ENCODE measurements at places on chromosomes 7 and 10.

DNA sequence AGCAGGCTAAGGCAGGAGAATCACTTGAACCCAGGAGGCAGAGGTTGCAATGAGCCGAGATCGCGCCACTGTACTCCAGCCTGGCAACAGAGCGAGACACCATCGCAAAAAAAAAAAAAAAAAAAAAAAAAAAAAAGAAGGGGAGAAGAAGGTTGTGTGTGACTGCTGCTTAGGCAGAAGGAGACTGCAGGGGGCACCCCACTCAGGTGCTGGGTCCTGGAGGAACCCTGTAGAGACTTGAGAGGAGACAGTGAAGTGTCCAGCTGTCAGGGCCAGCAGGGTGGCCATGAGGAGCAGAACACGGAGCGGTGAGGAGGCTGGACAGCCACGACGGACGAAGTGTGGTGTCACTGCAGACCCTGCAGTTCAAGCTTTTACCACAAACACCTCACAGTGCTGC lies 99.0 kb upstream of the NMT2 start:
- DNase-seq: no peak

DNA sequence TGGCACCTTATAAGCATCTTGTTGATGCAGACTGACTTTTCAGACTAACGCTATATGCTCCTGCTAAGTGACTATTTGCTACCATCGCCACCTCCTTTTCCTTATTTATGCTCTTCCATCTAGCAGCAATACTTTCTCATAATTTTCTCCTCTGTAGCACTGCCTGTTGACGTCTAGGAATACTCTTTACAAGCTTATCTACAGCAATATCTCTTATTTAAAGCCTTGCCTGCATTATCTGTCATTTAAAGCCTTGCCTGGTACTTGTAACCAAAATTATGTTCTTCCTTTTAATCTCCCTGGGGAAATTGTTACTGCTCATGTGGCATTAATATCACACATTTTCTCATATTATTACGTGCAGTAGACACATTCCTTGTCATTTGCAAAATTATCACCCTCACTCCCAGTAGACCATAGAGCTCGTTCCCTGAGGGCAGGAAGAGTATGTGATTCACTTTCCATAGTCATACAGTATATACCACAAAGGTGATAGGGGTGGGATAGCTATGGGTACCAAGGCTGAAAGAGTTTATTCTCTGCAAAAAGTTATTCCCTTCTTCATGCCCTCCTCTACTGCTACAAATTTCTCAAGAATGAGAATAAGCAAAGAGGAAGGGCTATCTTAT lies 359.7 kb upstream of the PCDH15 start:
- DNase-seq: no peak

GRCh38 chr7:111499027-111499426 lies 63.3 kb downstream of the IMMP2L start:
- no peak for DNase-seq

- no peak for DNase-seq
These were observed 12.2 kb downstream of the SEPHS1 start for GRCh38 chr10:13335881-13336280.

GRCh38 chr10:117429643-117430265 lies 54.5 kb upstream of the PDZD8 start:
- no peak for DNase-seq

DNA sequence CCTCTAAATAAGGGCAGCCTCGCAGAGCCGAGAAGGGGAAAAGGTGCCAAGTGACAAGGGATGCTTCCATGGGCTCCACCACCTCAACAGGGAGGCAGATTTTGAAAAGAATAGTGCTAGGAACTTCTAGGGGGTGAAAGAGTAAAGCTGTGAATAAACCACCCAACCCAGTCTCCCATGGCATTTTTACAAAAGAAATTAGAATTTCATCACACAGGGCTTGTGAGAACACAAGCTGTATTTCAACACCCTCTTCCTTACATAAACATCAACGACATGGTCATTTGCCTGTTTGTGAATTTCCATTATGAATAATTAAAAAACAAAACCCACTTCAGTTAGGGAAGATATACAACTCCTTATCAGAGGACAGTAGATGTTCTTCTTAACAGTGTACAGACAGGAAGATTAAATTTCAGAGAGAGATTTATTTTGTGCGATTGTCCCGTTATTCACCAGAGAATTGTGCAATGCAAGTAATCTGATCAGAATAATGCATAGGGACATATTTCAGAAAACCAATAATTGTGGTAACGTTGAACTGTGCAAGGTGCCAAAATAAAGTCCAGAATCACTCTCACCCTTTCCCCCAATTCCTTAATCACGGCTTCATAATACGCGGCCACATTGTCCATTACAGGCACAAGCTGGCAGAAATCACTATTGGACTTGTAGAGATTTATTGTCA lies 207.8 kb upstream of the MGMT start:
- no peak for DNase-seq

DNA sequence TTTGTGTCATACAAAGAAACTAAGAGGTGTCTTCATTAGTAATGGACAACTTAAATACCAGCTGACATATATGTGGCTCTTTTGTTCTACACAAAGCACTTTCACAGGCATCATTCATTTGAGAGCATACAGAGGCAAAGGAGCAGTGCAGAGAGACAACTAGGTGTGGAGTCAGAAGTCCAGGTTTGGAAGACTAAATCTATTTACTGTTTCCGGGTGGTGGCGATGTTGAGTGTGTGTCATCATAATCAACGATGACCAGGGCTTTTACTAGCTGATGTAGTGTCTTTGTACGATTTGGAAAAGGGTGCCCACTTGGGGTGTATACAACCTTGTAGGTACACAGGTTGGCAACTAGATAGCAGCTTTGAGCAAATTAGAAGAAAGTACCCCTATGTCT lies 195.5 kb upstream of the CCDC6 start:
- no peak for DNase-seq

DNA sequence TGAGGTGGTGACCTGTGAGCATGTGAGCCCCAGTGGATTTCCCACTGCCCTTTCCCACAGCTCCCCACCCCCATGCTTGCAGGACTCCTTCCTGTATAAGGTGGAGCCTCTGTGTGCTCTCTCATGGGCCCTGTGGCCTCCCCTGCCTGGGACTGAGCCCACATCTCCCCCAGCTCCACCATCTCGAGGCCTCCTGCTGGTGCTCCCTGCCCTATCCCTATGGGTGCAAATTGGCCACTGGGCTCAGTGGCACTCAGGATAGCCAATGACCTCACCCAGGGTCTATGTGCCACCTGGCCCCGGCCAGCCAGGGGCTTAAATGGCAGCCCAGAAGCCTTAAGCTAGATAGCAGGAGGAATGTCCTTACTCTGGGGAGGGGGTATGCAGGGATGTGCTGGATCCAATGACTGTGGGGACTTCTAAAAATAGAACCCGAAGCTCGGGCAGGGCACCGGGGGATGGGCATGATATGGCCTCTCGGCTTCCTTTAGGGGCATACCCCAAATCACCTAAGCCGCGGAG lies 2.0 kb downstream of the LDB3 start:
- no peak for DNase-seq

DNA sequence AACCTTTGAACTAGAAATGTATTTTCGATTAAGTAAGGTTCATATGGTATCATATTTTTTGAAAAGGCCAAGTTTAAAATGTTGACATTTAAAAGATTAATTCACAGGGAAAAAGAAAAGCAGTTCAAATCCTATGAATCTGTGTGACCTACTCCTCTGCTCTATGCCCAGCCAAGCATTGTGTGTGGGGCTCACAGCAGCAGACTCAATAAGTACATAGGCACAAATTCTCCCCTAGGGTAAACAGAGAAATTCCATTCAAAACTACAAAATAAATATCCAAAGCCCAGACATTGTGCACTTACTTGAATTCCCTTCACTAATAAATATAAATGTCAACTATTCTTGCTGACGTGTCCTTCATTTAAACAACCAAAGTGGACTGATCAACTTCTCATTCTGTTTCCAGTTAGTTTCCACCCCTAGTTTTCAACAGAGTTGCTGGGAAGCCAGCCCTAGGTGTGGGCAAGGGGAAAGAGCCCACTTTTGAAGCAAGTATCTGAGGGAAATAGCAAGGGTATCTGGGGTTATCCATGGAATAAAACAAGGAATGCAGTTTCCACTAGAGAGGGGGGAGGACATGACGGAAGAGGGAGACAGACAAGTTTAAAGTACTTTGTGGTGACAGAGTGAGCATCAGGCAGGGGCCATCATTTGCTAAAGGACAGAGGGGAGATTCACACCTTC lies 533.3 kb downstream of the SORCS1 start:
- DNase-seq: no peak

GRCh38 chr7:130875265-130875741 lies 141.3 kb upstream of the KLF14 start:
- DNase-seq: peak; percentile 39

DNA sequence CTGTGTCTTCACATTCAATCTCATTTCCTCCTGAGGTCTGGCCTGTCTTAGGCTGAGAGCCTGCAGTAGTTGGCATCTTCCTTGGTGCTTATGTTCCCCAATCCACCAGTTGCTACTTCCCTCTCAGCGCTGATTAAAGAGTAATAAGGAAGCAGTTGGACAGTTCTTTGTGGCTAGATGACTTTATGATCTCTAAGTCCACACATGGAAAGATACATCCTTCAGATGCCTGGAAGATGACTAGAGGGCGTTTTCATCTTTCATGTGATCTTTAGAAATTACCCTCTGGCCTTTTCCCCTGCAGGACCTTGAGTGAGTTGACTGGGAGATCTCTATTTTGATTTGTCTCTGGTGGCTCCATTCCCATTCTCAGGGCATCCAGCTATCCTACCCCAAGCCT lies 204.5 kb downstream of the GRM3 start:
- no peak for DNase-seq

GRCh38 chr7:18798088-18798906 lies 302.7 kb downstream of the HDAC9 start:
- DNase-seq: no peak

GRCh38 chr10:88728107-88728763 lies 22.2 kb downstream of the LIPK start:
- DNase-seq: no peak

GRCh38 chr7:21256310-21256877 lies 171.5 kb upstream of the SP4 start:
- DNase-seq: peak; percentile 1

- no peak for DNase-seq
These were observed 8.5 kb upstream of the LRMDA start for GRCh38 chr10:75422913-75423312.

DNA sequence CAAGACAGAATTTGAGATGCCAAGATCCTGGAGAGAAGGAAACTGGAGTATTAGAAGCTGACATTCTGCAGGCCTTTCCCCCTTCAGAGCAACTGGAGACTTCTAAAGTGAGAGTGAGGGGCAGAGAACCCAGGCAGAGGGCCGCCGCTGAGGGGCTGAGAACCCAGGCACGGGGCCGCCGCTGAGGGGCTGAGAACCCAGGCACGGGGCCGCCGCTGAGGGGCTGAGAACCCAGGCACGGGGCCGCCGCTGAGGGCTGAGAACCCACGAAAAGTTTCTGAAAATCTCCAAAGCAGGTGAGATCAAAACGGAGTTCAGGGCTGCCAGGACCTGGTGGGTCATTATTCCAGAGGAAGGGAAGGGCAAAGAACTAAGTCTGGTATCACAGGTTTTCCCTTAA lies 126.2 kb downstream of the DLG5 start:
- no peak for DNase-seq

GRCh38 chr10:16942381-16943078 lies 125.3 kb upstream of the RSU1 start:
- DNase-seq: no peak

- DNase-seq: no peak
These were observed 275.7 kb upstream of the FZD1 start for GRCh38 chr7:90988516-90988915.

- DNase-seq: no peak
These were observed 117.9 kb downstream of the TEX36 start for GRCh38 chr10:125565046-125565445.

- no peak for DNase-seq
These were observed 155.0 kb downstream of the BMPER start for GRCh38 chr7:34060196-34060947.

GRCh38 chr10:100184840-100185239 lies 989 bp downstream of the ERLIN1 start:
- no peak for DNase-seq

DNA sequence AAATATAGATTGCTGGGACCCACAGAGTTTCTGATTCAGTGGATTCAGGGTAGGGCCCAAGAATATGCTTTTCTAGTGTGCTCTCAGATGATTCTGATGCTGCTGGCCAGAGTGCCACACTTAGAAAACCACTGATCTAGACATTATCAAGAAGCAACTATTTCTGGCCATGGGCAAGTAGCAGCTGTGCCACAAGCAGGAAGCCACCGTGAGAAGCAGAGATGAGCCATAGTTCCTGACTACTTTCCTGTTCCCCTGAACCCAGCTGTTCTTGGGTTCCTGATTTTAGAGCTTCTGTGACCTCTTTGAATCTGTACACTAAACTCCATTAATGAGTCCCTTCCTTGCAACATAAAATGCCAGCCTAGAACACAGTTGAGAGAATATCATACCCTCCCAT lies 38.1 kb upstream of the PIK3AP1 start:
- no peak for DNase-seq

- DNase-seq: no peak
These were observed 22.4 kb upstream of the TMEM236 start for GRCh38 chr10:17729630-17730029.

GRCh38 chr10:113093188-113094113 lies 143.4 kb downstream of the TCF7L2 start:
- no peak for DNase-seq

GRCh38 chr7:47954231-47954911 lies 6.1 kb upstream of the PKD1L1 start:
- no peak for DNase-seq

- DNase-seq: no peak
These were observed 231.0 kb upstream of the LYZL1 start for GRCh38 chr10:29057822-29058331.

- no peak for DNase-seq
These were observed 9.1 kb upstream of the PILRB start for GRCh38 chr7:100348805-100349204.

GRCh38 chr7:150428671-150429451 lies 21.6 kb upstream of the GIMAP8 start:
- DNase-seq: no peak

DNA sequence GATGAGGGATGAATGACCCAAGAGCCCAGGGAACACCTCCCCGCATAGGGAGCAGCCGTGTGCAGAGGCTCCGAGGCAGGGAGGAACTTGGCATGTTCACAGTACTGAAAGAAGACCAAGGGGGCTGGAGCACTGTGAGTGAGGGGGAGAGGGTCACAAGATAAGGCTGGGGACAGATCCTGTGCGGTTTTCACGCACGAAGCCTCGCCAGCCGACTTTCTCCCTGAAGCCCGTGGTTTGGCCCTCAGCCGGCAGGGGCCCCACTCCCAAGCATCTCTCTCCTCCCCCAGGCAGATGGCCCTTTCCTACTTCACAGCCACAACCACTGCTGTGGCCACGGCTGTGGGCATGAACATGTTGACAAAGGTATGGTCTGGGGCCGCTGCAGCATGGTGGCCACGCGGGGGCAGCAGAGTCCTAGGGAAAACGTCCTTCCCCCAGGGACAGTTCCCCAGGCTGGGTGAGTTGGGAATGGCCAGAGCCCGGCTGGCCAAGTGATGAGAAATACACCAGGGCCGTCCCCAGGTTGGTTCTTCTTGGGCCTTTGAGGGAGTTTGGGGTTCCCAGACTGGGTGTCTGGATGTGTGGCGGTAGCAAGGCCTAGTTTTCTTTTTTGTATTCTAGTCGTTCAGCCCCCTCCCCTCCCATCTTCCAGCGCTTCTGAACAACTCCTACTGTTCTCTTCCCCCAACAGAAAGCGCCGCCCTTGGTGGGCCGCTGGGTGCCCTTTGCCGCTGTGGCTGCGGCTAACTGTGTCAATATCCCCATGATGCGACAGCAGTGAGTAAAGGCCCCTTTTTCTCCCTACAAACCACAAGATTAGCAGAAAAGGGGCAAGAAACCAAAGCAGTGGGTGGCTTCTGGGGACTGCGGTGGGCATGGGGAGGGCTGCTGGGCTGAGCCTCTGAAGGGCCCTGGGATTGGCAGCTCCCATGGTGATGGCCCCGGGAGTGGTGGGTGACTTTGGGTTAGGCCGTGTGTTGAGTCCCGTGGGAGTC lies 14.4 kb upstream of the WBP1L start:
- DNase-seq: peak; percentile 33

All from T-helper 9 cell (primary cell).